ENCODE measurements at places on chromosomes 4 and X.
A peak's percentile ranks its signal among the peaks of the same experiment; 100 is the strongest.

GRCh38 chr4:172850838-172851237 is 317.8 kb upstream of the GALNT7 start:
- no peak for DNase-seq

DNA sequence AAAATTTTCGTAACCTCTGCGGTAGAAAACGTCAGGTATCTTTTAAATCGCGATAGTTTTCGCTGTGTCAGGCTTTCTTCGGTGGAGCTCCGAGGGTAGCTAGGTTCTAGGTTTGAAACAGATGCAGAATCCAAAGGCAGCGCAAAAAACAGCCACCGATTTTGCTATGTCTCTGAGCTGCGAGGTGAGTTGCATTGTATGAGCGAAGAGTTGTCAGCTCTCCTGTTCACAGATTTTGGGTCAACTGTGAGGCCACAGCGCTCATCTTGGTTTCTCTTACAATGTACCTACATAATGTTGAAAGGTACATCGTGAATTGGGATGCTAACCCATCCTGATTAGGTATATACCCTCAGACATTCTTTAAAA is 486 bp downstream of the CLCN3 start:
- DNase-seq, result peak; percentile 22

GRCh38 chr4:141497627-141498026 is 138.8 kb upstream of the IL15 start:
- no peak for DNase-seq

GRCh38 chrX:38018766-38019425 is 12.5 kb downstream of the SYTL5 start:
- no peak for DNase-seq

DNA sequence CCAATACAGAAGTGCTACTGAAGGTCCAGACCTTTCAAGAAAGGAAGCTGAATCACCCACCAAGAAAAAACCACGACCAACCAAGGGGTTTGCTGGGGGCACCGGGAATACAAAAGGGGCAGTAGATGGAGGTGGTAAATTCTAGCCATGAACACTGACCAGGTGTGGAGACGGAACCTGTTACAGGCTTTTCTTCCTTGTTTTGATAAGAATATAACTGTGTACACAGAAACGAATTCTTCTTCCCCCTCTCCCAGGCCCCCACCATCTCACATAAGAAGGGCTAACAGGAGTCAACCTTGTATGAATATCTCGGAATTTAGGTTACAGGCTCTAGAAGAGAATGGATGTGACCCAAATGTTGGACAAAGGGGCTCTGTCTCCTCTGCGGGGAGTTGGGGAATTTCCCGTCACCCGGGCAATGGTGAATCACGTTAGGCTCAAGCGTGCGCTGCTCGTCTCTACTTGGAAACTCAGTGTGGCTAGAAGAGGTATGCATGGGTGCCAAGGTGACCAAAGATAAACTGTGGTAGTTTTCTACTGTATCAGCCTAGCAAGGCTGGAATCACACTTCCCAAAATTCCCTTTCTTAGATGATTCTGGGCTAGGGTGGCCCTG is 87.0 kb downstream of the AFAP1 start:
- no peak for DNase-seq

GRCh38 chr4:61202638-61203435 is 2.7 kb downstream of the ADGRL3 start:
- DNase-seq, result no peak

GRCh38 chr4:114085611-114086345 is 106.3 kb upstream of the ARSJ start:
- DNase-seq, result no peak

GRCh38 chr4:2818351-2818939 is 25.2 kb upstream of the ADD1 start:
- no peak for DNase-seq

- DNase-seq, result no peak
Observed at GRCh38 chr4:75034523-75034922, 101.6 kb downstream of the PARM1 start.

- DNase-seq, result no peak
Observed at GRCh38 chr4:10677796-10678497, 6.6 kb downstream of the CLNK start.

DNA sequence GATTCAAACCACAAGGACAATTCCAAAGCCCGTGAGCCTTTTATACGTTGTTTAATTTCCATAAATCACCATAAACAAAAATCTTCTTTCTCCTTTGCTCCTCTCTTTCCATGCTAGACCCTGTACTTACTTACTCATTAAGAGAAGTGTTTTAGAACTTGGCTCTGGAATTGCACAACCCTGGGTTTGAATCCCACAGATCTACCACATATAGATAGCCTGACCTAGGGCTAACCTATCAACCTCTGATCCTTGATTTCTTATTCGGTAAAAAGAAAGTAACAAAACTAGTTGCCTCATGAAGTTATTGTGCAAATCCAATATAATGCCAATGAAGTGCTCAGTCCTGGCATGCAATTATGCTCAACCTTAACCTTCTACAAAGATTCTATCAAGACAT is 68.8 kb downstream of the ZAR1 start:
- DNase-seq, result no peak

GRCh38 chr4:41396869-41397268 is 140.1 kb downstream of the UCHL1 start:
- no peak for DNase-seq

DNA sequence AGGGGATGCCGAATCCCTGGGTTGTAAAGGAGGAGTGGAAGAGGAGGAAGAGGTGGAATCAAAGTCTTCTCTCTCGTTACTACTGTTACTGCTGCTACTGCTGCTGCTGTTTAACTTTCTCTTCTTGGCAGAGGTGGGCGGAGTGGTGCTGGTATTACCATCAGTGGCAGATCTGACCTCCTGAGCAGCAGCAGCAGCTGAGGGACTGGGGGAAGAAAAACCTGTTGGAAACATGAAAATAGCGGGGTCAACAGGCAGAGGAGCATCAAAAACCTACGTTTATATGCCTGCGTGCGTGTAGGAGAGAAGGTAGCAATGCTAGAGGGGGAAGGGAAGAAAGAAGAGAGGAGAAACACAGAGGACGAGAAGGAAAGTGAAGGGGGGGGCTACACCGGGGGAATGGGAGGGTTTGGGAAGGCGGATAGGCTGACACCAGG is 339 bp downstream of the CUL4B start:
- peak; percentile 35 for DNase-seq

DNA sequence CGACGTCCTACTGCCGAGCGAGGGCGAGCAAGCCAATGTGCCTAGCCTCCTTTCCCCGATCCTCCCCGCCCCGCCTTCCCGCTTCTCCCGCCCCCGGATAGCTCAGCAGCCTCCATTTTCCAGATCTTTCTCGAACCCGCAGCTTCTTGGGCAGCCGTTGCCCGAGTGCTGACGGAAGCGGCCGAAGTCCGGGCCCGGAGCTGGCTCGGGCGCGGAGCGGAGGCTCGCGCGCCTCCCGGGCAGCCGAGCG is 172 bp upstream of the HSPA4L start:
- DNase-seq, result peak; percentile 93

DNA sequence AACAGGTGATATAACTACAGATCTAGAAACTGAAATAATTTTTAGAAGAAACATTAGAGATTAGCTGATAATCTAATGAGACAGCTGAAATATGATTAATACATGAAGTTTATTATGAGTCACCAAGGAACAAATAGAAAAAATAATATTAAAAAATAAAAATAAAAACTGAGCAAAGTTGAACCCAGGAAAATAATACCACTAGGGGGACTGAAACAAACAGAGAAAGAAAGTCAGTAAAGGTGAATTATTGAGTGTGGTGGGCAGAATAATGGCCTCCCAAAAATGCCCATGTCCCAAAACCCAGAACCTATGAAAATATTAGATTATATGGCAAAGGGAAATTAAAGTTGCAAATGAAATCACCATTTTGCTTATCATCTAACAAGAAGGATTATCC is 820.7 kb upstream of the INTU start:
- no peak for DNase-seq

DNA sequence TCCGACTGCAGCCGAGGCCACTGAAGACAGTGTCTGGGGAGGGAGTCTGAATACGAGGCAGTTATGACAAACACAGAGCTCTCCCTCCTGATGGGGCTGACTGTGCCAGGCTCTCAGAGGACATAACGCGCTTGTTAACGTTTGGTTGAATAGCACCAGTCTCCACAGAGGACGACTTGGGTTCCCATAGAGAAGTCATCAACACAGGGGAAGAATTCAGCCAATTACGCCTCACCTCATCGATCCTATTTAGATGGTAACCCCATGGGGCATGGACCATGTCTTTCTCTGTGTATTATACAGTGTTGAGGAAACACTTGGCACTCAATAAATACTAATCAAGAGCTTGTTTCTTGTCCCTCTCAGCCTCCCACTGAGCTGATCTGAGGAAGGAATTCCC is 642.6 kb upstream of the LCORL start:
- no peak for DNase-seq

DNA sequence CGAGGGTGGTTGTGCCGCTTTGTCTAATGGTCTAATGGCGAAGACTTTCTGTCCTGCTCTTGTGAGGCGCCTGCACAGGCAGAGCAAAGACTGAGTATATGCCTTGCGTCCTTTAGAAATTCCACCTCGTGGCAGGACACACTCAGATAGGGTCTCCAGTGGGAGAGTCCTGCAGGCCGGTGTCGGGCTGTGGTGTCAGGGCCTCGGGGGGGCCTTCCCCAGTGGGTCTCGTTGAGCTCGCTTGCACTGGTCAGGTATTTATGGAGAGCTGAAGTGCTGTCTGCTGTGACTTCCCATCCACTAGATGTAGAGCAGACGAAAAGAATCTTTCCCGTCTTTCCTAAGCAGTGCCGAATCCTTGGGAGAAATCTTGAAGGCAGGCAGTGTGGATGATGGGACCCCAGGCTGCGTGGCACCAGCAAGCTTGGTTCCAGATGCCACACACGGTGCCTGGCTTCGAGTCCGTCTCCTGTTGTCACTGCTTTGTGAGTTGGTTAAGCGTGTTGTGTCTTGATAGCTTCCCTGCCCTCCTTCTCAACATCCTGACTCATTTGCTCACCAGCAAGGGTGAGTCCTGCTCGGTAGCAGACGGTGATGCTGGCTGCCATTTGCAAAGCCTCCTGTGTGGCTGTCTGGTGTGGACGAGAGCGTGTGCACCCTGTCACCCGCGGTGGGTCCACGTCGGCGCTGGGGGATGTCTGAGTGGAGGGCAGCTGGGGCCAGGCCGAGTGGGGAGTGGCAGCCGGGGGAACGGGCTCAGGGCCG is 20.5 kb downstream of the MAEA start:
- DNase-seq, result no peak

- no peak for DNase-seq
Observed at GRCh38 chrX:71565474-71566041, 12.7 kb upstream of the GCNA start.

DNA sequence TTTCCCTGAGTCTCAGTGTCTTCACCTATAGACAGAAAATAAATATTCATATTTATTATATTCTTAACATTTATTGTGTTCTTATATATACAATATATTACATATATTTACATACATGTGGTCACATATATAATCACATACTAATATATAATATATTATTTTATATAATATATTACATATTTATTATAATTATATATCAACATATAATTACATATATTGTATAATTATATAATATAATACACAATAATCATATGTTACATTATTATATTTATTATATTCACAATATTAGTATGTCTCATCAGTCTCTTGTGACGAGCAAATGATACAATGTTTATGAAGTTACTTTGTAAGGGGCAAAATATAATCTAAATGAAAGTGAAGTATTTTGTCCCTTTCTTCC is 87.7 kb downstream of the KDR start:
- DNase-seq, result no peak

DNA sequence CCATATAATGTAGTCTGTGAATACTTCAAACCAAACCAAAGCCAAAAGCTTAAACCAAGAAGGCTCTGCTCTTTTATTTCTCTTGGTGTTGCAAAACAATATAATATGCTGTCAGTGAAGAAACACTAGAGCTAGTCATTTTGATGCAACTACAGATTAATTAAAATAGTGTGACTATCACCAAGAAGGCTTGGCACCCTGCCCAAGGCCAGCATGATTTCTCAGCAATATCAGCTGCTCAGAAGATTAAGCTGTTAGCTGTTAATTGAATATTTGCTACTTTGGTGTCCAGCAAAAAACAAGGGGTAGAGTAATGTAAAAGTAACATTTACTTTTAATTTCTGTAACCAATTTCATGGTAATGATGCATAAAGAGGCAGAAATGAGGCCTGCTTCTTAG is 104.9 kb upstream of the PRPS2 start:
- no peak for DNase-seq

GRCh38 chr4:115234405-115235093 is 121.1 kb upstream of the NDST4 start:
- DNase-seq, result peak; percentile 80

DNA sequence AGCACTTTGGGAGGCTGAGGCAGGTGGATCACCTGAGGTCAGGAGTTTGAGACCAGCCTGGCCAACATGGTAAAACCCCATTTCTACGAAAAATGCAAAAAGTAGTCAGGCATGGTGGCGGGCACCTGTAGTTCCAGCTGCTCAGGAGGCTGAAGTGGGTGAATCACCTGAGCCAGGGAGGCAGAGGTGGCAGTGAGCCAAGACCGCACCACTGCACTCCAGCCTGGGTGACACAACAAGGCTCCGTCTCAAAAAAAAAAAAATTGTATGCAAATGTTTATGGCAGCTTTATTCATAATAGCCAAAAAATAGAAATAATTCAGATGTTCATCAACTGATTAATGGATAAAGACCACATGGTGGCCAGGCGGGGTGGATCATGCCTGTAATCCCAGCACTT is 9.8 kb upstream of the NOCT start:
- DNase-seq, result no peak

GRCh38 chr4:179447308-179447707 is 2005.1 kb upstream of the AGA start:
- DNase-seq, result no peak

DNA sequence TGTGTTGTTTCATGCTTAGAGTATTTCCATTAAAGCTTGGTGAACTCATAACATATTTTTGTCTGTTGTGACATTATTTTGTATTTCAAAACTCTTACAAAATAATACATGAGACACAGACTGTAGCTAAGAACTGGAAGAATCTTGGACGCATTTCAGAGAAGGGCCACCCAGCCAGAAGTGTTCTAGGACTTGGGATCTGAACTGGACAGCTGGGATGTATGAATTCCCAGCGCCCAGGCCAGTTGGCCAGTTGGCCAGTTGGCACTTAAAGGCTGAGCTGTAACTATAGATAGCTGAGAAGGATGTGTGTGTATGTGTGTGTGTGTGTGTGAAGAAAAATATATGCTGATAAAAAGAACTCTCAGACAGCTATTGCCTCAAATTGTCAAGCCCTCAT is 193.4 kb upstream of the GPR101 start:
- no peak for DNase-seq

- DNase-seq, result no peak
Observed at GRCh38 chr4:59925290-59925689, 1274.8 kb upstream of the ADGRL3 start.

DNA sequence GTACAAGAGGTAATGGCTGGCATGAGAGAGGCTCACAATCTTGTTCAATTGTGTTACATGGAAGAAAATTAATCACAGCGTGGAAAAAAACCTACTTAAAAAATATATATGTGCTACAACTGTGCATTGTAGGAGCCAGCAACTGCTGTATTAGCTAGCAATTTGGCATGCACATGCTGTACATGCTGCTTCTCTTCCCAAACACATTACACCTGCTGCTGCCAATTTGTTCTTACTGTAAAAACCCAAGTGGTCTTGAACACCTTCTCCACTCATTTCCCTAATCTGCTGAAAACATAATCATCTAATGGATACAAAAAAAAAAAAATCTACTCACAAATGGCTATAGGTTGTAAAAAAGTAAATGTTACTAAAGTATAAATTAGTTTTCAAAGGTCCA is 264.2 kb downstream of the INPP4B start:
- DNase-seq, result no peak
